ENCODE measurements at places on chromosomes 3 and 15. TPM values are rescaled to one million over a fixed set of nuclear protein-coding genes. Genes with fewer than 3 reads are reported as not detected.

Gene ITGA11
- total RNA-seq = 2.8 TPM

Gene GOLGA8O
- total RNA-seq = 1.7 TPM

Gene P2RY13
- not detected for total RNA-seq

Gene PP2D1
- not detected for total RNA-seq

Gene KLHL40
- total RNA-seq = not detected

Gene KY
- 1.1 TPM for total RNA-seq

Gene ZNF501
- 7.1 TPM for total RNA-seq

All from uterine smooth muscle cell (primary cell).